ENCODE measurements at places on chromosomes 7 and 10. TPM values are rescaled to one million over a fixed set of nuclear protein-coding genes. Genes with fewer than 3 reads are reported as not detected.

- no peak for DNase-seq
Observed at GRCh38 chr10:25532213-25532612, 357.4 kb downstream of the GPR158 start.

DNA sequence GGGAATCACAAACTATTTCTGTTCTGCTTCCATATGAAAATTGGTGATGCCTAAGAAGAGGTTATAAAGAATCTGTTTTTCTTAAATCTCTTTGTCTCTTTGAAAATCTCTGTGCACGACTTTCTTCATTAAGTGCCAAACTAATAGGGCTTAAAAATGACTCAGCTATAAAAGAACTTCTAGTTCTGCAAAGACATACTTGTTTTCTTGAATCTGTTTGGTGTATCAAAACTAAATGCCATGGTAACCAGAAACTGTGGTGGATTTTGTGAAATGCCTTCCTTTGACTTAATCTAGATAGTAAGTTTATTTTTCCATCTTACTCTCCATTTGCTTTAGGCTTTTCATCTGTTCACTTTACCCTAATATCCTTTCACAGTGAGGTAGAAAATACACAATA is 417.8 kb downstream of the PARD3 start:
- no peak for DNase-seq

DNA sequence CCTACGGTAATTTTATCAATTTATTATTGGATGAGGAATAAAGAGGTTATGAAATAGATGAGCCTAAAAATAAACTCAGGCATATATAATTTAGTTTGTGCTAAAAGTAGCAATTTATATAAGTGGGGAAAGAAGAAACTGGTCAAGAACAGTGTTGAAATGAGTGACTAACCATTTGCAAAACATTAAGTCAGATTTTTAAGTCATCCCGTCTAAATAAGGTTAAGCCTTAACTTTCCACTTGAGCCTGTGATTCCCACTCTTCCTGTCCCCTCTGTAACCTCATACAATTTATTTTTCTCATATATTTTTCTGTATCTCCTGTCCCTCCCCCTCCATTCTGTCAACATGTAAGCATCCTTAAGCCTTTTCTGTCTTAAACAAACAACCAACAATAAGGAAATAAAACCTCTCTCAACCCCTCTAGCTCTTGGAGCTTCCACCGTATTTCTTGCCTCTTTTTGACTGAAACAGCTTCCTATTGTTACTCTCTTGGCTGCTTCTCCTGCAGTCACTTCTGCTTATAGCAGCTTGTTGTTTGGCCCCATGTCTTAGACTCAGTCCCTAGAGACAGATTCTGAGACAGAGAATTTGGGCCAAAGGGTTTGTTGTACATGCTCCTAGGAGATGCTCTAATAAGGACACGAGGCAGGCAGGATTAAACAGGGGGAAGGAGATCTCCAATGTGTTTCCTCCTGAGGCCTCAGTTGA is 109.7 kb downstream of the GNAI1 start:
- no peak for DNase-seq

GRCh38 chr7:114949231-114949630 is 27.3 kb downstream of the MDFIC start:
- DNase-seq: no peak

DNA sequence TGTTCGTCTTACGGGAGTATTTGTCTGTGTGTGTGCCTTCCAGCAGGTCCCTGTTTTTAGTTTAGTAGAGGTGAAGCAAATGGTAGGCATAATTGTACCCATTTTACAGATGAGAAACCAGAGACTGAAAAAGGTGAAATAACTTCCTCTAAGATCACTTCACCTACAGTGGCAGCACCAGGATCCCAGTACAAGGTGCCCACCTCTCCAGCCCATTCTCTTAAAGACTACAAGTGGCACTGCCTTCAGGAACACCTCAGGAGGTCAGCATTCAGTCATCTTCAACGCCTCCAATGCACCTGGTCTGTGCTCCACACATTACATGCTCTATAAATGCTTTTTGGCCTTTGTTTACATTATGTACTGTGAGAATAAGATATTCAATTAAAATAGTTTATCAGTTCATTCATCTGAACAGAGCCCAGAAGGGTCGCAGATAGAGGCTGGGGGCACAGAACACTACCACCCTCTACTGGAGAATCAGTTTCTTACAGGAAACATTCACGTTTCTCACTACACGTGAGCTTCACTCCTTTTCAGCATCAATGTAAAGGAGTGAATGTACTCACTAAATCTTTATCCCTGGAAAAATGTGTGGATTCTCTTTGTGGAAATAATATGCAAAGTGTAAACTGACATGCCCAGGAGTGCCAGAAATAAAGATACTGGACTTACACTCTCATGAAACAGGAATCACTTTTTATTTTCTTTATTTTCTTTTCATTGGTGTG is 45.5 kb upstream of the ABLIM1 start:
- peak; percentile 45 for DNase-seq

- no peak for DNase-seq
Observed at GRCh38 chr10:21265622-21266021, 259.9 kb downstream of the SKIDA1 start.

- DNase-seq: no peak
Observed at GRCh38 chr7:64849250-64849923, 53.7 kb upstream of the ZNF273 start.

Gene ZNF727
- total RNA-seq: not detected

- no peak for DNase-seq
Observed at GRCh38 chr10:24136070-24136469, 72.9 kb upstream of the KIAA1217 start.

GRCh38 chr7:55140221-55140940 is 121.6 kb downstream of the EGFR start:
- peak; percentile 35 for DNase-seq

Data from hepatocyte (in vitro differentiated cells).